Common myeloid progenitor, CD34-positive (primary cell): ENCODE measurements at places on chromosomes 5 and 9.

DNA sequence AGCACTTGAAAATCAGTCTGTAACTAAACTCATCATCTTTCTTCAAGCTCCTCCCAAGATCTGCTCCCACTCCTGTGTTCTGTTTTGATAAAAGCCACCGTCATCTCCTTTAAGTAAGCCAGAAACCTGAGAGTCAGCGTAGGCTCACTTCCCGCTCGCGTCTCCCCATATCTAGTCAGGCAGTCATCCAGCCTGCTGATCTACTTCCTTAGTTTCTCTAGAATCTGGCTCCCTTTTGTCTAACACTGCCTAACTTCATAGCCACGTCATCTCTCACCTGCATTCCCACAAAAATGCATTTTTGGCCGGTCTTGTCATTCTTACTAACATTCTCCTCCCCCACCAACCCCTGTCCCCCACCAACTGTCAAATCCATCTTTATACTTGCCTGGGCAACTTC is 3.0 kb upstream of the TJP2 start:
- peak; percentile 68 for DNase-seq
- H3K27me3 ChIP-seq: no peaks in the 10 kb centered on the region
- H3K36me3 ChIP-seq: no peaks in the 10 kb centered on the region
- H3K4me3 ChIP-seq: no peak overlapping the region

DNA sequence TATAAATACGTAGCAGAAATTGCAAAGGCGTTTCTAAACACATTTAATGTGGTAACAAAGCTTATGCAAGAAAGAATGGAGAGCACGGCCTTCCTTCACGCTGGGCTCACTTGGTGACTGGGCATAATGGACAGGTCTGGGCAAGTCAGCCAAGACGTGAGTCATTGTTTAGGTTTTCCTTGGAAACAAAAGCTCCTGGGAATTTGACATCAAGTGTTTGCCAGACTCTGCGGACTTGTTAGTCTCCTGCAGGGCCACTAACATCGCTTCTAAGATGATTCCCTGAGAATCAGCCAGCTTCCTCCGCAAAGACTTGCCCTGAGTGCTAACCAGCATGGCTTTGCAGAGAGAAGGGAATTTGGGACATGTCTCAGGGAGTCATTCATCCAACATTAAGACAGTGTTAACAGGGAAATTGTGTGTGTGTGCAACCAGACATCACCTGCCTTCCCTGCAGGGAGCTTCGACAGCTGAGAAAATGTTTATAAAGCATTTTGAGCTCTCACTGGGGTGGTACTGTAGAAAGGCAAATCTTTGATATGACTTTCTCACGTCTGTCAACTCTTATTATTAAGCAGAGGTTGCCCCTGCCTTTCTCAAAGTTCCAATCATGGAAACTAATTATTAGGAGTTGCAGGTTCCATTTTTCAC is 182.5 kb downstream of the NTRK2 start:
- no peak for DNase-seq
- H3K27me3 ChIP-seq: no peaks in the 10 kb centered on the region
- no peaks in the 10 kb centered on the region for H3K36me3 ChIP-seq
- no peak overlapping the region for H3K4me3 ChIP-seq
- no peaks in the 10 kb centered on the region for H3K4me1 ChIP-seq
- no peak overlapping the region for H3K27ac ChIP-seq

DNA sequence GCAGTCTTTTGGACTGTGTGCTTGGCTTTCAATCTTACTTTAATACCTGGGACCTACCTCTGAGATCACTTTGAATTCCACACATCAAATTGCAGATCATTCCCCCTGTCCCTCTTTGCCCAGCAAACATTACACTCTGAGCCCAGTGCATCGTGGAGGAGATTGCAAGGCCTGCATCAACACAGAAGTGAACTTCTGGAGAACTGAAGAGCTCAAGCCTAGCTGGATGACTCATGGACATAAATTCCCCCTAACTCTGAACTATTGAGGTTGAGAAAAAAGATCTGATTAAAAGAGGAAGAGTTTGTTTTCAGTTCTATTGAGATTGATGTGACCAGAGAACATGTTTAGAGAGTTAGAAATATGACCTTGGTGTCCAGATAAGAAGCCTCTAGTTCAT is 316.0 kb upstream of the DMAC1 start:
- DNase-seq: peak; percentile 31
- H3K4me3 ChIP-seq: no peak overlapping the region
- H3K4me1 ChIP-seq: peaks cover 3% of the 10 kb centered on the region
- H3K36me3 ChIP-seq: no peaks in the 10 kb centered on the region
- H3K27ac ChIP-seq: no peak overlapping the region

- H3K36me3 ChIP-seq: peaks cover 3% of the 10 kb centered on the region
- H3K4me1 ChIP-seq: peaks cover 35% of the 10 kb centered on the region
- no peak overlapping the region for H3K4me3 ChIP-seq
- H3K27me3 ChIP-seq: no peaks in the 10 kb centered on the region
- DNase-seq: no peak
These were observed 16.2 kb downstream of the GPR21 start for GRCh38 chr9:123049589-123050222.

DNA sequence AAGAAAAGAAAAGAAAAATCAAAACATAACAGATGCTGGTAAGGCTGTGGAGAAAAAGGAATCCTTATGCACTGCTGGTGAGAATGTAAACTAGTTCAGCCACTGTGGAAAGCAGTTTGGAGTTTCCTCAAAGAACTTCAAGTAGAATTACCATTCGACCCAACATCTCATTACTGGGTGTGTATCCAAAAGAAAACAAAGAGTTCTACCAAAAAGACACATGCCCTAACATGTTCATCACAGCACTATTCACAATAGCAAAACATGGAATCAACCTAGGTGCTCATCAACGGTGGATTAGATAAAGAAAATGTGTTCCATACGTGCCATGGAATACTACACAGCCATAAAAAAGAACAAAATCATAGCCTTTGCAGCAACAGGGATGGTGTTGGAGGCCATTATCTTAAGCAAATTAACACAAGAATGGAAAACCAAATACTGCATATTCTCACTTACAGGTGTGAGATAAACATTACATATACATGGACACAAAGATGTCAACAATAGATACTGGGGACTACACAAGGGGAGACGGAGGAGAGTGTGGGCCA is 63.4 kb downstream of the PDE6A start:
- H3K4me1 ChIP-seq: no peaks in the 10 kb centered on the region
- H3K4me3 ChIP-seq: no peak overlapping the region
- H3K36me3 ChIP-seq: no peaks in the 10 kb centered on the region
- H3K27me3 ChIP-seq: no peaks in the 10 kb centered on the region
- no peak overlapping the region for H3K27ac ChIP-seq
- DNase-seq: no peak

- H3K36me3 ChIP-seq: no peaks in the 10 kb centered on the region
- no peak overlapping the region for H3K4me3 ChIP-seq
- DNase-seq: no peak
- peaks cover 3% of the 10 kb centered on the region for H3K27me3 ChIP-seq
- no peaks in the 10 kb centered on the region for H3K4me1 ChIP-seq
These were observed 163.8 kb upstream of the MVB12B start for GRCh38 chr9:126162611-126163381.
